Hepatocyte (in vitro differentiated cells): ENCODE measurements at places on chromosomes 11 and 22. TPM values are rescaled to one million over a fixed set of nuclear protein-coding genes. Genes with fewer than 3 reads are reported as not detected.

Gene DDIAS
- 2.6 and 2.7 TPM in 2 replicates for total RNA-seq

Gene WEE1
- total RNA-seq = 91.0 and 101 TPM in 2 replicates

Gene MMP1
- 24.6 and 30.2 TPM in 2 replicates for total RNA-seq

Gene TIMM10B
- 56.3 and 68.0 TPM in 2 replicates for total RNA-seq

Gene TECTA
- total RNA-seq = 0.12 and 0.50 TPM in 2 replicates

Gene RPLP2
- total RNA-seq = 342 and 401 TPM in 2 replicates

Gene TIGD3
- total RNA-seq = 1.7 and 1.8 TPM in 2 replicates

Gene SMIM35
- total RNA-seq = 0.03 TPM in 1 of 2 replicates, not detected in the other

Gene ARHGAP8
- 24.0 and 25.2 TPM in 2 replicates for total RNA-seq

Gene DGCR6
- total RNA-seq = 6.3 and 7.9 TPM in 2 replicates

Gene SYT8
- 2.6 and 6.3 TPM in 2 replicates for total RNA-seq

Gene MYOD1
- total RNA-seq = not detected in 2 replicates

Gene BCR
- total RNA-seq = 42.2 and 50.4 TPM in 2 replicates

Gene CASTOR1
- 30.9 and 48.0 TPM in 2 replicates for total RNA-seq

Gene DNAJB7
- not detected in 2 replicates for total RNA-seq

Gene ARHGAP20
- 2.6 and 4.8 TPM in 2 replicates for total RNA-seq

Gene OR52E8
- total RNA-seq = not detected in 2 replicates

Gene ETS1
- 19.7 and 21.8 TPM in 2 replicates for total RNA-seq

Gene CECR2
- 3.3 and 3.6 TPM in 2 replicates for total RNA-seq

Gene KCNQ1
- 1.8 and 4.0 TPM in 2 replicates for total RNA-seq

Gene MS4A4A
- total RNA-seq = 1.8 and 5.3 TPM in 2 replicates

Gene GCAT
- 20.2 and 20.4 TPM in 2 replicates for total RNA-seq

Gene SLC17A6
- total RNA-seq = not detected in 2 replicates

Gene NPAS4
- 0.60 TPM in 1 of 2 replicates, not detected in the other for total RNA-seq

Gene THY1
- 43.3 and 52.1 TPM in 2 replicates for total RNA-seq

Gene RASL10A
- total RNA-seq = 0.33 and 1.7 TPM in 2 replicates

Gene ADM
- 74.1 and 87.8 TPM in 2 replicates for total RNA-seq
